DMS 273 treated with DMSO at 0.1 percent for 48 hours (cell line): ENCODE measurements at places on chromosomes 11 and 22.

- no peak for DNase-seq
Observed at GRCh38 chr11:62208785-62209144, 292 bp downstream of the SCGB2A1 start.

DNA sequence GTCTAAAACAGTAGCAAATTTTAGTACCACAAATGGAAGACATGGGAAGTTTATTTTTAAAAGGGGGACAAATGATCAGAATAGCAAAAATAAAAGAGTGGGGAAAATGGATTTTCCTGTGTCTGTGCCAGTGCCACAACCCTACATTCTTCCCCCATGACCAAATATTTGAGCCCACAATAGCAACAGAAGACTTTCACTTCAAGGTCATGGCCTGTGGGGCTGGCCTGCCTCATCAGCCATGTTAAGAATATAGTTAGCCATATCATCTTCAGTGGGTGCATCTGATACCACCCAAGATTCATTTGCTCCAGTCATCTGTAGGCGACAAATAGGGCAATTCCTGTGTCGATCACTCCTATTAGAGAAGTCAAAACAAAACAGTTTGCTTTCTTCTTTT is 26.3 kb downstream of the RNF141 start:
- no peak for DNase-seq

GRCh38 chr11:66123902-66124301 is 53.8 kb downstream of the PACS1 start:
- DNase-seq = no peak

GRCh38 chr11:27842290-27842689 is 142.0 kb upstream of the BDNF start:
- no peak for DNase-seq

DNA sequence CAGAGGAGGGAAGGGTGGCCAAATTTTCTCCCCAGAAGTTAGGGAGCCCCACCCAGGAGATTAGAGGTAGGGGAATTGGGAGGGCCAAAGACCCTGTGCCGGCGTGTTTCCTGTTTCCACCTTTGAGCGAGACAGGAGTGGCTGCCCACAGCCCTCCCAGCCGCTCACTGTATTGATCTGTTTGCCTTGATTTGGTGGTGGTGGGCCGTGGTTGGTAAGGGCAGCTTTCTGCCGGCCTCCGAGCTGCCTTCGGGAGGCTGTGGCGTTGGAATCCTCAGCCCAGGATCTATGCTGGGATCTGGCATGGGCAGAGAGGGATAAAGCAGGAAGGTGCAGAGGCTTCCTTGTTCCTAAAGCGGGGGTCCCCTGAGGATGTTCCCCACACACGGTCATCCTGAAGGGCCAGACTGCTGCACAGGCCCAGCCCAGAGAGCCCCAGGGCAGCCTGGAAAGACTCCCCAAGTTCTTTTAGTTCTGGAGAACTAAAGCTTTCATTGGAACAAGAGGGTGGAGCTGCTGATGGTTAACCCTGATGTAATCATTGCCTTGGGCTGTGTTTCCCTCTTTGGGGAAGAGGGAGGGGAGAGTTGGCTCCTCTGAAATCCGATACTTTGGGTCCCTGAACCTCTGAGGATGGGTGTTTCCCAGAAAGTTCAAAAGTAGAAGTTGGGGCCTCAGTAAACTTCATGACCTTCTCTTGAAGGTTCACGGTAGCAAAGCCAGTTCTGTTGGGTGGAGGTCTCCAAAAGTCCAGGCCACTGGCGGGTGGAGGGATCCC is 7.2 kb downstream of the FAM83F start:
- DNase-seq = no peak
